Omental fat pad (tissue), 4 donors: ENCODE measurements at places on chromosomes 3 and 15.

GRCh38 chr3:78571486-78571885 lies 1196.3 kb downstream of the ROBO1 start:
- no peak for DNase-seq

DNA sequence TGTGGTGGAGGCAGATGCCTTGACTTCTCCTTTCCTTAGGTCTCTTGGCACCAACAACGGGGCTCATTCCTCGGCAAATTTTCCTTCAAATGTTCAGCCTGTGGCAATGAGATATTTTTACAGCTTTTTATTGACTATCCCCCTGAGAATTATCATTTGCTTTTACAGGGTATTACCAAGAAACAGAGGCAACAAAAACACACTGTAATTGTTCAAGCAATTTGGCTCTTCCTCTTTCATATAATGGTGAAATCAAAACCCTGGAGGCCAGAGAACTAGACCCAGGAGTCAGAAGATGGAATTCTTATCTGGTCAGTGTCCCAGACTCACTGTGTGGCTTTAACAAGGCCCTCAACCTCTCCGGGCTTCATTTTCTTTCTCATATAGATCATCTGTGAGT lies 40.1 kb downstream of the TRIM42 start:
- no peak for DNase-seq

- DNase-seq = no peak
Measured at GRCh38 chr3:16305111-16305541, 40.1 kb downstream of the OXNAD1 start.

GRCh38 chr3:150210461-150211110 lies 197.5 kb upstream of the TSC22D2 start:
- DNase-seq = no peak

DNA sequence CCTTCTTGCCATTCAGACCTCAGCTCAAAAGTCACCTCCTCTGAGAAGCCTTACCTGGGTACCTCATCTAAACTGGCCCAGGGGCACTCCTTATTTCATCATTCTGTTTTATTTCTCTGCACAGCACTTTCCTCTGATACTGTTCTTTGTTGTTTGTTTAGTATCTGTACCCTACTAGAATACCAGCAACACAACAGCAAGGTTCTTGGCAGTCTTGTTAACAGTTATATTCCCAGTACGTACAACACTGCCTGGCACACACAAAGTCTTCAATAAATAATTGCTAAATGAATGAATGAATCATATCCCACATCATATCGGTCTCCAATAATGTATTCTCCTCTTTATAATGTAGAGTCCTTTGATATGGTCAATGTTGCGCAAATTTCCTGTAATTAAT lies 188.1 kb downstream of the FOXP1 start:
- no peak for DNase-seq

GRCh38 chr3:52722491-52722890 lies 16.6 kb downstream of the SPCS1 start:
- DNase-seq = no peak

DNA sequence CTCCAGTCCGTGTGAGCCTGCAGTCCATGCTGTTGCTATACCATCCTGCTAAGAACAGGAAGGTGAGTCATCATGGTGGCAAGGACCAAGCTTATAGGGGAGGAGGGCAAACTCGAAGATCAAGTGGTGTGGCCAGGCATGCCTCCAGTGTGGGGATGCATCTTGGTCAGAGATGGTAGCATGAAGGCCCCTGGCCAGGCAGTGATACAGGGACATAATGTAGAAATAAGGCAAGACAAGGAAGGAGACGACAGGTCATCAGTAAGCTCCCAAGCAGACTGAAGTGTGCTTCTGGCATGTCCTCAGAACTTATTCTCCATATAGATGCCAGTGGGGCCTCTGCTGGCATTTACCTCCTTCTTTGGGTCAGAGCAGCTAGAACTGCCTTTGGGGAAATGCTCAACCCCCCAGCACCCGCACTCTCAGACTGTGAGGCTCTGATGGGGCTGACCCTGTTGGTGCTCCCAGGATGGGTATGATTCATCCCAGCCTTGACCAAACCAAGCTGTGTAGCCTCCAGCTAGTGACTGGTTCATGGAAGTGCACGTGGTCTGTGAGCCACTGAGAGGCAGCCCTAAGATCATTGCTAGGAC lies 52.5 kb upstream of the ATP2B2 start:
- DNase-seq = no peak

GRCh38 chr15:57213862-57214261 lies 162.4 kb upstream of the CGNL1 start:
- DNase-seq = no peak

GRCh38 chr3:59759298-59760031 lies 709.6 kb upstream of the CFAP20DC start:
- DNase-seq = no peak

DNA sequence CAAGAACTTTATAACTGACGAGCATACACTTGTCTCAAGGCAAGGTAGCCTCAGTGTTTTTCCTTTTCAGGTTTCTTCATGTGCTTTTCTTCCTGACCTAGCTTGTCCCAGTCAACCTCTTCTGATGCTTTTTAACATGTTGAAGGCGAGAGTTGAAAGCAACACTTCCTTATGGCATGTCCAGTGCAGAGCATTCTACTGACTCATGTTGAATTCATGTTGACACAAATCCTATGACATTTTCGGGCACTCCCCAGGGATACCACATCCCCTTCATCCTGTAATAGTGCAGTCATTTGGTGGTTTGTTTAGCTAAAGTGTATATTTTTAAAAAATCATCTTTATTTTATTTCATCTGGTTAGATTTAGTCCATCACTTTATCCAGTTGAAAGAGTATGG lies 75.9 kb upstream of the CBLB start:
- no peak for DNase-seq

DNA sequence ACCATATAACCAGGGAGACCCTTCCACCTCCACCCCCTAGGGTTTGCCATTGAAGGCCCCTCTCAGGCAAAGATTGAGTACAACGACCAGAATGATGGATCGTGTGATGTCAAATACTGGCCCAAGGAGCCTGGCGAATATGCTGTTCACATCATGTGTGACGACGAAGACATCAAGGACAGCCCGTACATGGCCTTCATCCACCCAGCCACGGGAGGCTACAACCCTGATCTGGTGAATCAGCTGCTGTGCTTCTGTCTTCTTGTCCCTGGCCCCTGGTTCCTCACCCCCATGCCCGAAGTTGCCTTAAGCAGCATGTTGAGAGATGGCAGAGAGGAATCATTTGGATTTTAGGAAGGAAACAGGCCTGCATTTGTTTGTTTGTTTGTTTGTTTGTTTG lies 98.4 kb downstream of the FLNB start:
- no peak for DNase-seq

DNA sequence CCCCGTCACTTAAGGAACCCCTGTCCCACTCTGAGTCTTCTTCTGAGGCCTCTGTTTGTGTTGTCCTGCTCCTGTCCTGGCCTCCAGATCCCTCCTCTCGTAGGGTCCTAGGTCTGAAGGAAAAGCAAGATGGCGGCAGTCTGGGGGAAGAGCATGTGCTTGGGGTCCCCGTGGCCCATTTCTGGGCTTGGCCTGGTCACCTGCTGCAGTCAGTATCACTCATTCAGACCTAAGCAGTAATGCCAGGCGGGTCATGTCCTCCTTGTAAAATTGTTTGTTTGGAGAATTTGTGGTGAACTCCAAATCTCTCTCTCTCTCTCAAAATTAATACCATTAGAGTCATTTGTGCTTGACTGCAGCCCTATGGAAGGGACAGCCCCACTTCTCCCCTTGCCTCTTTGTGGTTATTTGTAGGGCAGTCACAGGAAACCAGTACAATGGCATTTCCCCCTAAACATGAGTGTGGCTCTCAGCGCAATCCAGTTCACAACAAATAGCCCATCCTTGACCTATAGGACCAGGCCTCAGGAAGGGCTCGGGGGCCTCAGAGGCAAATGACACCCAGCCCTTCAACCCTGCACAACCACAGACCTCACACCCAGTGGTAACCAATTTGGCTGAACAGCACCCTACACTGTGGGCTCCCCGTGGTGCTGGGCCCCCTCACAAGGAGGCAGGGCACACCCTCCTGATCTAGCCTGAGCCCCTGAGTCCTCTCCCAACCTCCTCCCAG lies 173.5 kb downstream of the OR4M2 start:
- DNase-seq = no peak

DNA sequence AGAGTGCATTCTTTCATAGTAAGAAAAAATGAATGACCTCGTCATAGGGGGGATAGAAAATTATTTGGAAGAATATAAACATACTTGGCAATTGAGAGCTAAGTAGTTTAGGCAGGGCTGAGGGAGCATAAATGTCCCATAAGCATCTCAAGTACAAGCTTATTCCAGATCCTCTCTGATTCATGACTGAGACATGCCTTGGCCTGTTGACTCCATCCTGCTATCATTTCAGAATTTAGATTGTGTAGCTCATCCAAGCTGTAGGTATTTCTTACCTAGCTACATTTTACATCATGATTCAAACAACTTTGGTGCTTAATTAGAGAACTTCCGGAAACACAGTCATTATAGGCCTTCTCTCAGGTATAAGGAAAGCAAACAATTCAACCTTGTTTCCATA lies 12.3 kb downstream of the POGLUT1 start:
- no peak for DNase-seq

GRCh38 chr3:160544844-160545503 lies 20.4 kb downstream of the KPNA4 start:
- DNase-seq = no peak

DNA sequence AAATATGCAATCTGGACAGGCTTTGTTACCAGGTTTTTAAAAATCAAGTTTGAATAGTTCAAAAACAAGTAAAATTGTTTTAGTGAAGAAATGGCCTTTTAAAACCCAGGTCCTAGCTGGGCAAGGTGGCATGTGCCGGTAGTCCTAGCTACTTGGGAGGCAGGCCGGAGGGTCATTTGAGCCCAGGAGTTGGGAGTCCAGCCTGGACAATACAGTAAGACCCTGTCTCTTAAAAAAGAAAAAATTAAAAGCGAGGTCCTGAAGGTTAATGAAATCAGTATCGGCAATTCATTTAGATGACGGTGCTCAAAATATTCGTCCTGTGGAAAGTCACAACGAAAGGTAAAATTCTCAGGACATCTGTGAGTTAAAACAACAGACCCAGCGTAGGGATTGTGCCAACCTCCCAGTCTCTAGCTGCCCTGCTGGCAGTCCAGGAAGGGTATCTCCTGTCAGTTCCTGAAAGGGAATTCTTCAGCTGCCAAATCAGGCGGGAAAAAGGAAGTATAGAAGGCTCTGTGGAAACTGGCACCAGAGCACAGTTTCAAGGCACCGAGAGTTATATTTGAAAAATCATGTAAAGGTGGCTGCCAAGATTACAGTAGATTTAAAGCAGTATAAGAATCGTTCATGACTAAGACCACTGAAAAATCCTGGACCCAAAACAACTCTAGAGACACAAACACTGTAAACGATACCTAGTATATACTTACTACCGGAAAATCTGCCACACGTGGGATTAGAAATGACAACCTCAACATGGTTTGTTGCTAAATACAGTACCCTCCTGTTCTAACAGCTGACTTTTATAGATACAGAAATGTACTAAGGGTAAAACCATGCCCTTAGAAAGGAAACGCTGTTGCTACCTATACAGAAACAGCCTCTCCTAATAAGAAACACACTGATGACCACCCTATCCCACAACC lies 1.2 kb upstream of the ABHD17C start:
- DNase-seq = no peak

GRCh38 chr15:42064271-42064670 lies 30.1 kb downstream of the PLA2G4D start:
- no peak for DNase-seq

DNA sequence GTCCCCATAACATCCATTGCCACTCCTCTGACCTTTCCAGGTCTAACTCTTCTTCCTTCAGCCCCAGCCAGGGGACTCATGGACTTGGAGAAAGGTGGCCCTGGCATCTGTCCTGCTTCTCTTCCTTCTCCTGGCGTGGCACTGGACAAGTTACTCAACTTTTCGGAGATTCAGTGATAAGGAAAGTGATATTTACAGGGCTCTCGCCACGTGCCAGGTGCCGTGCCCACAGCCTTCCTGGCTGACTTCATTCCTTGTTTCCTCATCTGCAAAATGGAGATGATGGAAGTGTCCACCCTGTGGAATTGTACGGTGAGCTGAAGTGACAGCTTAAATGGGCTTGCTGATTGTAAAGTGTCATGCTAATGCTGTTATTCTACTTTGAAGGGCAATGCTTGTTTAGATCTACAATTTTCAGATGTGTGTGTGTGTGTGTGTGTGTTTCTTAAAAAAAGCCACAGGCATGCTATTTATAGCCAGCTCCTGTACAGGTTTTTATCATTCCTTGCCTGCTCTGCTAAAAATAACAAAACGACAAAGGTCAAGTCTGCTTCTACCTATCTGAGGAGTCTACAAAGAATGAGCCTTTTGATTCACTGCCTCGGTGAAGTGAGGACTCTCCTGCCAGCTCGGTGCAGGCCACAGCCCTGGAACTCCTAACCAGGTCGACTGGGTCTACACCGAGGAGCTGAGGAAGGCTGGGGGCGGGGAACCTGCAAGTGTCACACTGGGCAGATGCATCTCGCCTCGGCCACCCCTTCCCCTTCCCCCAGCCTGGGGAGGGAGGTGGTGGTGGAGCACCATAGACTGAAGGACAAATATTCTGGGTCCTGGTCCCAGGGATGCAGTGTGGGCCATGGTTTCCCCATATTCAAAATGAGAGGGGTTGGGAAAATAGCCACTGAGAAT lies 11.4 kb upstream of the ATP2B2 start:
- no peak for DNase-seq

- DNase-seq = no peak
Measured at GRCh38 chr3:166510382-166510781, 673.2 kb upstream of the BCHE start.

GRCh38 chr15:59701880-59702279 lies 12.8 kb upstream of the BNIP2 start:
- DNase-seq = no peak

- DNase-seq = no peak
Measured at GRCh38 chr15:91142106-91142744, 42.2 kb downstream of the SV2B start.

DNA sequence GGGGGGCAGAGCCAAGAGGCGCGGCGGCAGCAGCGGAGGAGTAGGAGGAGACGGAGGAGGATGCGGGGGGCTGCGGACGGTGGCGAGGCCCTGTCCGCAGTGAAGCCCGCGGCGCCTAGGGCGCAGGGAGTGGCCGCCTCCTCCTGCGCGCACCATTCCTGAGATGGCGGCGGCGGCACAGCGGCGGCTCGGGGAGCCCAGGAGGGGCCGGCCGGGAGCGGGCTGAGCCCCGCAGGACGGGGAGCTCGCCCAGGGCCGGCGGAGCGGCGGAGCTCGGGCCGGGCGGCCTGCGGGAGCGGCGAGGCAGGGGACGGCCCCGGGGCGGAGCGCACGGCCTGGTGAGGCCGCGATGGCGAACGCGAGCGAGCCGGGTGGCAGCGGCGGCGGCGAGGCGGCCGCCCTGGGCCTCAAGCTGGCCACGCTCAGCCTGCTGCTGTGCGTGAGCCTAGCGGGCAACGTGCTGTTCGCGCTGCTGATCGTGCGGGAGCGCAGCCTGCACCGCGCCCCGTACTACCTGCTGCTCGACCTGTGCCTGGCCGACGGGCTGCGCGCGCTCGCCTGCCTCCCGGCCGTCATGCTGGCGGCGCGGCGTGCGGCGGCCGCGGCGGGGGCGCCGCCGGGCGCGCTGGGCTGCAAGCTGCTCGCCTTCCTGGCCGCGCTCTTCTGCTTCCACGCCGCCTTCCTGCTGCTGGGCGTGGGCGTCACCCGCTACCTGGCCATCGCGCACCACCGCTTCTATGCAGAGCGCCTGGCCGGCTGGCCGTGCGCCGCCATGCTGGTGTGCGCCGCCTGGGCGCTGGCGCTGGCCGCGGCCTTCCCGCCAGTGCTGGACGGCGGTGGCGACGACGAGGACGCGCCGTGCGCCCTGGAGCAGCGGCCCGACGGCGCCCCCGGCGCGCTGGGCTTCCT lies at the start of gene GPR27:
TSS of gene GPR27 (plus strand) at position 155 of the 909 bp plus-strand sequence. CDS start at position 350, 195 bp downstream.
- no peak for DNase-seq

GRCh38 chr3:148229107-148229506 lies 468.6 kb upstream of the AGTR1 start:
- no peak for DNase-seq

- DNase-seq = no peak
Measured at GRCh38 chr15:52717924-52718323, 38.7 kb upstream of the ATOSA start.
